Thoracic aorta (tissue), 2 donors: ENCODE measurements at places on chromosomes 6 and 20. TPM values are rescaled to one million over a fixed set of nuclear protein-coding genes. Genes with fewer than 3 reads are reported as not detected.

Gene FAM217A
- not detected for total RNA-seq

Gene CLPSL2
- not detected for total RNA-seq

DNA sequence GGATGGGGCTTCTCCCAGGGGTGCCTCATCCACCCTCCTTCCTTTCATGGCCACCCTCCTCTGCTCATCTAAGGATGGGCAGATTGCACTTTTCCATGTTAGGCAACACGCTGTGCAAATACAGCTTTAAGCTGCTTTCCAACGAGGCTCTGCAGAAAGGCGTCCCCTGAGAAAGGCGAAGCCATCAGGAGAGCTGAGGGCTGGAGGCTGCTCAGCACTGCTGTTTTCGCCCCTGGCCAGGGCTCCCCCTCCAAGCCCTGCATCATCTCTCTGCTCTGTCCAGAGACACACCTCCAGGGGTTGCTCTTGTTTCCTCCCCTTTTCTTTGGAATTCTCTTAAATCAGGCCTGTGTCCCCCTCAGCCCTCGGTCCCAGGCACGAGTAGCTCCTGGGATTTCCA lies 526.1 kb downstream of the CDH26 start:
- no peak for DNase-seq

- no peak for DNase-seq
Observed at GRCh38 chr20:62040381-62040922, 25.2 kb downstream of the TAF4 start.

GRCh38 chr6:10180138-10181074 lies 234.5 kb downstream of the TFAP2A start:
- no peak for DNase-seq

DNA sequence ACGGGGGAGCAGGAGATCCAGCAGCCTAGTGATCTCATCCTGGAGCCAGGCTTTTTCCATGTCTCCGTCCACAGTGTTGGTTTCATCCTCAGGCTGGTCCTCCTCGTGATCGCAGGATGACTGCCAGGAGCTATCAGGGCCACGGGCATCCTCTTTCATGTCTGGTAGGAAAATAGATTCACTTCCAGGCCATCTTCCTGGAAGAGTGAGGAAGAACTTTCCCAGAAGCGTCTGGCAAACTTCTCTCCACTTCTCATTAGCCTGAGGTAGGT lies 15.3 kb upstream of the SLC9A8 start:
- DNase-seq: no peak

DNA sequence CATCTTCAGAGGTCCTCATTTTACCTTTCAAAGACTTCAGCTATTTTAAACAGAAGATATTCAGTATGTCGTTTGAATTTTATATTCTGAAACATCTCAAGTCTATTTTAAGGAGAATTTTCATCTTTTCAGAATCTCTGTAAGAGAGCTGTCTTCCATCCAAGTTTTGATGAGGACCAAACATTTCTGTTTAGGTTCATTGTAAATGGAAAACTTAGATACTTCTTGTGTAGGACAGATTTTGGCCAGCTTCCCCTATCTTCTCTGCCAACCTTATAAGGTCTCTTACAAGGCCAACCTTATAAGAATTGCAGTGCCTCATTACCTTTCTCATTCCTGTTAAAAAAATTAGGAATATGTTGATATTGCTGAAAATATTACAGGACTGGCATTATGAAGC lies 88.1 kb downstream of the AKAP7 start:
- no peak for DNase-seq
